T-helper 17 cell (primary cell): ENCODE measurements at places on chromosomes 12 and 14. TPM values are rescaled to one million over a fixed set of nuclear protein-coding genes. Genes with fewer than 3 reads are reported as not detected.

DNA sequence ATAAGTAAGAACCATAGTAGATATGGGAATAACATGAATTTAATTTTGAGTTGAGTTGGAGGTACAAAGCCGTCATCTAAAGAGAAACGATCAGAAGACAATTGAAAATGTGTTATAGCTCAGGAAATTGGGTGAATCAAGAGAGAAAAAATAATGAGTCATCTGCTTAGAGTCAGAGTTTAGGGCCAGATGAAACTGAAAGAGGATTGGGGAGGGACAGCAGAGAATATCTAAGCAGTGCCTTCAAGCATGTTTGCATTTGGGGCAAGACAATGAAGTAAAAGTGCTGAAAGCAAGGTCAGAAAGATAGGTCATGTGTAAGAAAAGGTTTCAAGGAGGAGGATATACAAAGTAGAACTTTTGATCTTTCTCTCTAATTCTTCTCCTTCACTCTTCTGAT is 49.4 kb downstream of the SLC15A5 start:
- no peak for DNase-seq
- no peaks in the 10 kb centered on the region for H3K4me1 ChIP-seq
- no peaks in the 10 kb centered on the region for H3K36me3 ChIP-seq
- H3K4me3 ChIP-seq = no peak overlapping the region

DNA sequence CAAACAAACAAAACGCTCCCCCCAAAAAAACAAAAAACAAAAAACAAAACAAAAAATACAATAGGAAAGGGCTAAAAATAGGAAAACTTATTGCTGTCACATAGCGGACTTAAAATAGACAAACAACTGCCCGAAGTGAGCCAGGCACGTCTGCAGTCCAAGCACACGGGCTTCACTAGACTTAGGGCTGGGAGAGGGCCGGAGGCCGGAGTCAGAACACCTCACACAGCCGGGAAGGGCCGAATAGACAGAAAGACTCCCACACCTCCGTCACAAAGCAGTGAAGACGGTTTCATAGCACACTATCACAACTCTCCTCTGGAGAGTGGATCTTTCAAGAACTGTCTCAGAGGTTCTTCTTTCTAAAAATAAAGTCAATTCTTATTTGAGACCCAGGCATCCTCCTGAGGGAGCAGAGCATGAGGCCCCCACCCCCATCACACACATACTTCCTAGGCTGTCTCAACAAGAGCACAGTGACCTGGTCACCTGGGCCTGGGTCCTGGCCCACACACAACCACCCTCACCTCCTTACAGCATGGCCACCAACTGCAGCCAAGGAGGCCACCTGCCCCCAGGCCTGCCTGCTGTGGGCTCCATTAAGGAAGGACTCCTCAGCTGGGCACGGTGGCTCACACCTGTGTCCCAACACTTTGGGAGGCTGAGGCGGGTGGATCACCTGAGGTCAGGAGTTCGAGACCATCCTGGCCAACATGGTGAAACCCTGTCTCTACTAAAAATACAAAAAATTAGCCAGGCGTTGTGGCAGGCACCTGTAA is 6.7 kb downstream of the BAG5 start:
- no peak overlapping the region for H3K4me3 ChIP-seq
- peaks cover 24% of the 10 kb centered on the region for H3K4me1 ChIP-seq
- no peak for DNase-seq
- no peaks in the 10 kb centered on the region for H3K36me3 ChIP-seq

GRCh38 chr12:119686355-119686754 is 18.4 kb downstream of the PRKAB1 start:
- H3K27ac ChIP-seq = no peak overlapping the region
- no peak overlapping the region for H3K4me3 ChIP-seq
- peaks cover 9% of the 10 kb centered on the region for H3K4me1 ChIP-seq
- H3K27me3 ChIP-seq = no peaks in the 10 kb centered on the region
- DNase-seq = no peak

GRCh38 chr12:54830199-54830598 is 24.1 kb upstream of the MUCL1 start:
- no peak for DNase-seq
- no peak overlapping the region for H3K4me3 ChIP-seq
- no peaks in the 10 kb centered on the region for H3K4me1 ChIP-seq
- H3K36me3 ChIP-seq = no peaks in the 10 kb centered on the region
- H3K27ac ChIP-seq = no peak overlapping the region

The DLK1 gene
- total RNA-seq = 0.91 TPM

GRCh38 chr12:88416155-88416554 is 164.1 kb downstream of the KITLG start:
- H3K4me1 ChIP-seq = peaks cover 2% of the 10 kb centered on the region
- H3K27me3 ChIP-seq = no peaks in the 10 kb centered on the region
- H3K36me3 ChIP-seq = no peaks in the 10 kb centered on the region
- no peak for DNase-seq

The TAS2R46 gene
- 1.2 TPM for total RNA-seq

The COX6A1 gene
- total RNA-seq = 144 TPM

DNA sequence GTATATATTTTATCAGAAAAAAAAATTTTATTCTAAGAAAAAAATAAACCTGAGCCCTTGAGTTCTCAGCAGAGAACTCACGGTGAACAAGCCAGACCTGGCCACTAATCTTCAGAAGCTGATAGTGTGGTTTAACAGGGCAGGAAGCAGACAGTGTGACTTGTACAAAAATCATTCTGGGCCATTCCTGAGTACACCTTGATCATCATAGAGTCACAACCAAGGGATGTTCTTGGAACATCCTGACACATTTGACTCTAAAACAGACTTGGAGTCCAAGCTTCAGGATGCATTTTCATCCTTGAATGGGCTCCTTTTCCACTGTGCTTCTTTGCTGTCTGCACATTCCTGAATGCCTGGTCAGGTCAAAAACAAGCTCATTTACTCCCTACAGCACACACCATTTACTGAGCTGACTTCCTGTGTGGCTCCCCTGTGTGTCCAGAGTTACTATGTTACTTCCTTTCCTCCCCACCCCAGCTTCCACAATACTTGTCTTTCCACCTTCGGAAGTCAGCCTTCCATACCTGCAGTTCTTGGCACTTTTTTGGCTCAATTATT is 112.0 kb downstream of the ANO6 start:
- DNase-seq = no peak
- H3K4me1 ChIP-seq = peaks cover 6% of the 10 kb centered on the region
- no peaks in the 10 kb centered on the region for H3K27me3 ChIP-seq
- H3K36me3 ChIP-seq = peaks cover 7% of the 10 kb centered on the region
- no peak overlapping the region for H3K27ac ChIP-seq
